Kidney glomerular epithelial cell (primary cell): ENCODE measurements at places on chromosomes 4 and X.
A peak's percentile ranks its signal among the peaks of the same experiment; 100 is the strongest.

DNA sequence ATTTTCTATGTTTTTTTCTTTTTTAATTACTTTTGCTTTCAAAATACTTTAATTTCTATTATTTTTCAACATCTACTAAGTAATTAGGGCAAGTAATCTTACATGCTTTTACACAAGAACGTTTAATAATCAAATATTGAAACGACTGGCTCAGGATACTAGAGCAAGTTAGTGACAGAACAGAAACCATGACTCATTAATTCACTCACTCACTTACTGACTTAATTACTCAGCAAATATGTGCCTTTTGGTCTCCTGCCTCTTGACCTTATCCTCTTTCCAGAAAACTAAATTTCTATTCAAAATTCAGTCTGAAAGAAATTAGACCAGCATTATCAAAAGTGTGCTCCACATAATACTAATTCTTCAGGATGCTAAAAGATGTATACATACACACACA lies 314.9 kb upstream of the TEX13C start:
- peak; percentile 3 for DNase-seq

DNA sequence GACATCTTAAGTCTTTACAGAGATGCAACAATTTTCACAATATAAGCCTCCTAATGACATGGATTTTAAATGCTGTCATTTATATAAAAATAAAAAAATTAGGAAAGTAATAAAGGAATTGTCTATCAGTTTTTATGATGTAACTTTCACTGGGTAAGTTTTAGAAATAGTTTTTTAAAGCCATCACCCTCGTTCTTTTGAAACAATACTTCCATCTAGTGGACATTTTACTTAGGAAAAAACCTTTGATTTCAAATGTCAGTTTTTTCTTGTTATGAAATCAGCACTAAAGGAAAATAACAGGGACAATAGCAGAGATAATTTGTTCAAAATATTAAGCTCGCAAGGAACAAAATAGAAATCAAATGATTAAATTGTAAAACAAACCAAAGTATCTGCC lies 24.3 kb upstream of the NDNF start:
- peak; percentile 39 for DNase-seq

DNA sequence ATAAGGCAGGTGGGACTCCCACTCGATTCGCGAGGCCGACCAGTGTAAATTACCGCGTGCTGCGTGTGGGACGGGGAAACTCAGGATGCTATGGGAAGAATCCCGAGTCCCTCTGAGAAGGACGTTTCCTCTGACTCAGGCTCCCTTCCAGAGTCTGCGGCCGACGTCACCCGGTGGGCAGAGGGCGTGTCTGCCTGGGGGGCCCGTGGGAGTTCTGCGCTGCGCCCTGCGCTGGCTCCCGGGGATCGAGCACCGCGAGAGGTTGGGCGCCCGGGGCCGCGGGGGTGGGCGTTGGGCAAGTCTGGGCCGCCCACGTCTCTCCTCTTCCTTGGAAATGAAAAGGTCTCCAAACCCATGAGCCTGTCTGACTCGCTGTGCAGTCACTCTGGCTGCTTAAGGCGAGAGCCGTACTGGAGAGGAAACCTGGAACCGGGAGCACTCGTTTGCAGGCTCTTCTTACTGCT lies 568 bp downstream of the NIPAL1 start:
- DNase-seq = peak; percentile 54

DNA sequence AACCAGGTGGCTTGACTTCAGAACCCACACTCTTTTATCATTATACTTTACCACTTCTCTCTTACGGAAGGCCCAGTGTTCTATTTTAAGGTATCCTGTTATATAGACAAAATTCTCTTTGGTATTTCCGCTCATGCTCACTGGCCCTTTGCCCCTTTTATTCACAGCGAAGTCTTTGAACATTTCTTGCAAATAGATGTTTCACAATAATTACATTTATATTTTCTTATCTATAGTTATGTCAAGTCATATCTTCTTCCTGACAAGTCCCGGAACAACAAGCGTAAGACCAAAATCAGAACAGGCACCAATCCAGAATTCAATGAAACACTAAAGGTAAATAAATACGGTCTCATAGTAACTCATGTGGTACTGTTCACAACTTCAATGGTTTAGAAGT lies 102.0 kb downstream of the SYTL5 start:
- DNase-seq = no peak

- no peak for DNase-seq
These were observed 4.1 kb downstream of the TMEM271 start for GRCh38 chr4:571838-572572.

- DNase-seq = no peak
These were observed 212.7 kb downstream of the CENPC start for GRCh38 chr4:67332627-67333026.
